ENCODE measurements at places on chromosomes 6 and 20.

DNA sequence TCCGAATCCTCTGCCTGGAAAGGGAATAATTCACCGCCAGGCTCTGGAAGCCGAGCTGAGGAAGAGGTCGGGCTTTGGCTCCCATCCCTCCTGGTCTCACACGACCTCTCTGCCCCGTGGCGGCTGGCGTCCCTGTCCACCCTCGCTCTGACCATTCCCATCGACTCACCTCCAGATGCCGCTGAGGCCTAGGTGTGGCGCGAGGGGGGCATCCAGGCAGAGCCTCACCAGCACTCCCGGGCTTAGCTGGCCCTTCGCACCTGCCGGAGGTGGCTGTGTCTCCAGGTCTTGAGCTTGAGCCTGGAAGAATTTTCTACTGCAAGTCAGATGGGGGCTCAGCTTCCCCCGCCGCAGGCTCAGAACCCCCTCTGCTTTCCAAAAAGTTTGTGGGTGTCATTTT is 28.5 kb upstream of the SMOC2 start:
- no peak for DNase-seq

GRCh38 chr6:48764286-48765044 is 653.5 kb upstream of the PTCHD4 start:
- DNase-seq = no peak

DNA sequence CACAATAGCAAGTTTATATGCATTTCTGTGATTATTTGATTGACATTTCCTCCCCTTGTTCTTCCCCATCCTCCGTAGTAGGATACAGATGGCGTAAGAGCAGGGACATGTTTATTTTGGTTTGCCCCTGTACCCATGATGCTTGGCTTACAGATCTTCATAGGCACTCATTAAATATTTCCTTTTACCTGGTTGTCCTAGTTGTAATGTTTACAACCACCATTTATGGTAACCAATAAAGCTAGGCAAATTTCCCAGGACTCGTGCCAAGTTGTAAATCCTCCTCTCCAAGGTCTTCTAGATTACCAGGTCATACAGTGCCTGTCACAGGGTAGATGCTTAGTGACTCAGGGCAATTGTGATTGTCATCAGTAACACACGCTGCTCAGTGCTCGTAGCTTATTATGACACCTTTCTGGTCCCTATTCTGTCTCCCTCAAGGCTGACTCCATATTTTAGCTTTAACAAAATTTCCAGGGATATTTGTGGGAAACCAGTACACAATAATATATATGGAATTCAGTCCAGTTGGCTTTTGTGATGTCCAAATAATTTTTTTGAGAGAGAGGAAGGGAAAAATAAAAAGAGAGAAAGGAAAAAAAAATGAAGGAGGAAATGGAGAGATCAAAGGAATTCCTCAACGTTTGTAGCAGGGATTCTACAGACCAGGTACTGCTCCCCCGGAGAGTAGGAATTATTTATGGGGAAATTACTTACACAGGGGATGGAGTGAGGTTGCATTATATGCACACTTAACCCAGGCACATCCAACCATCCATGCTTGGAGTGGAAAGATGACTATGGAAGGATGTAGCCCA is 24.6 kb downstream of the CYP24A1 start:
- DNase-seq = no peak

GRCh38 chr6:150767571-150768018 is 97.9 kb upstream of the MTHFD1L start:
- DNase-seq = no peak

DNA sequence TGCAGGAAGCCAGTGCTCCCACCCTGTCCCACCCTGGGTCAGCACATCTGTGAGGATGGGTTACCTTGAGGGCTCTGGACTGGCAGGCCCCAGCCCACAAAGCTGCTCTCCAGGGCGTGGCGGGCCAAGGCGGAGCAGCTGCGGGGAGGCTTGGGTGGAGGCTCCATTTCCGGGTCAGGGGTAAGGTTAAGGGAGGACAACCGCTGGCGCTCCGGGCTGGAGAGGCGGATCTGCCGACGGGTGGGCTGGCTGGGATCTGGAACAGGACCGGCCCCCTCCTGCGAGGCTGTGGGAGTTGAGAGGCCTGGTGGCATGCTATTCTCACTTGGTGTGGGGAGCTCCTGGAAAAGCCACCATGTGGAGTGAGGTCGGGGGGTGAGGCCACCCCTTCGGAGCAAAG is 5.5 kb downstream of the SMPD2 start:
- DNase-seq = no peak

GRCh38 chr6:137729866-137730629 is 137.0 kb upstream of the TNFAIP3 start:
- DNase-seq = no peak

DNA sequence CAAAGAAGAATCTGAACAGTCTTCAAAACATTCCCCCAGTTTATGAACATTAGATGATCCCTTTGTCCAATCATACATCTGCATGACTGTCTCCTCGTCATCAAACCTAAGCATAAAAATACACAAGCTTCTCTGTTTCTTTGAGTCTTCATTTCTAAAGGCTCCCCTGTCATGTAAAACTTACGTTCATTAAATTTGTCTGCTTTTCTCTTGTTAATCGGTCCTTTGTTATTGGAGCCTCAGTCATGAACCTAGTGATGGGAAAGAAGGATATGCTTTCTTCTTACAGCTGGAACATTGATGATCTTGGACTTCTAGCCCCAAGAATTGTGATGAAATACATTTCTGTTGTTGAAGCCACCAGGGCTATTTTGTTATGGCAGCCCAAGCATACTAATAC is 18.0 kb upstream of the RIPOR2 start:
- DNase-seq = no peak

GRCh38 chr20:36144336-36144735 is 10.2 kb upstream of the EPB41L1 start:
- no peak for DNase-seq

DNA sequence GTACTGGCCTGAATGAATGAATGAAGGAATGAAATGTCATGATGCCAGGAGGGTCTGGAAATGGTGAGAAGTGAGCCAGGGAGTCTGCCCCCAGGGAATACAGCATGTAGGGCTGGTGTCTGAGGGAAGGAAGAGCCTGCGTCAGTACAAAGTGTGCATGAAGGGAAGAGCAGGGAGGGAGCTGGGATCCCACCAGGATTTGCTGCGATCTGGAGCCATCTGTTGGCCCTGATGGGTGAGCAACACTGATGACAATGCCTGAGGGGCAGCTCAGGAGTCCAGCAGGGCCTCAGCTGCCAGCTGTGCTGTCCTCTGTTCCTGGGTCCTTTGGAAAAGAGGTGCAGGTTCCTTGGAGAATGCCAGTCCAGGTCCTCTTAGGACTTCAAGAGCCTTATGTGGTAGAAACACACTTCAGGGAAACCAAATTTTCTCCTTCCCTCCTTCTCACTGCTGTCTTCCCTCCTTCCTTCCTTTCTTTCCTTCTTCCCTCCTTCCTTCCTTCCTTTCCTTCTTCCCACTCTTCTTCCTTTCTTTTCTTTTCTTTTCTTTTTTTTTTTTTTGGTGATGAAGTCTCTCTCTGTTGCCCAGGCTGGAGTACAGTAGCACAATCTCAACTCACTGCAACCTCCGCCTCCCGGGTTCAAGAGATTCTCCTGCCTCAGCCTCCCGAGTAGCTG is 11.5 kb downstream of the BPI start:
- DNase-seq = no peak

DNA sequence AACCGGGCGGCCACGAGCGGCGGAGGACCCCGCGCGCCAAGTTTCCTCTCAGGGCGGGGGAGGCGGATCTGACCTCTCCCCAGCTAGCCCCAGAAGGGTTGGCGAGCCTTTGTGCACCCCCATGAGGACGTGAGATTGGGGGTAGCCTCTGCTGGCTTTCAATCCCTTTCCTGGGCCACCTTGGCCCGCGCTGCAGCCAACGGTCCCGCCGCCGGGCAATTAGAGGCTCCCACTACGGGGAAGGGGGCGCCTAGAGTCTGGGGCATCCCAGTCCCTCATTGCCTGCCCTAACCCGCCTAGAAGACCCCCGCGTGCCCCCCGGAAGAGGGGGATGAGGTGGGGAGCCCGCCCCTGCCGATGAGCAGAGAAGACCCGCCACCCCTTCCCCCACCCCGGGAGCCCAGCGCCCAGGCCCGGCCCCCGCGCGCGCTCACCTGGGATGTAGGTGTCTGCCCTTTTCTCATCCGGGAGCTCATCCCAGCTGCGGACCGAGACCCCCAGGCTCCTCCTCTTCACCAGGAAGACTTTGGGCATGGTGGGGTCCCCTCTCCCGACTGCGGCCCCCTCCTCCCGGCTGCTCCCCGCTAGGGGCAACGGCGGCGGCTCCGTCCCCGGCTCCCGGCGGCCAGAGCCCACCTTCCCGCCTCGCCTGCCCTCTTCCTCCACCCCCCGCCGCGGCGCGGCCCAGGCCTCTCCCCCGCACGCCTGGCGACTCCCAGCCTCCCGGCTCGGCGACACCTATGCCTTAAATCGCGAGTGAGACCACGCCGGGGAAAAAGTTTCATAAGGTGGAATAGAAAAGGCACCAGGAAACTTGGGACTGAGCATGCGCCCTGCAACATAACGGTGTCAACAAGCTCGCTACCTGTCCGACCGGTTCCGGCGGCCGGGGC is at the start of gene OVOL2:
TSS of gene OVOL2 (minus strand) at position 816 of the 893 bp plus-strand sequence. CDS start at position 534, 282 bp downstream.
- no peak for DNase-seq

DNA sequence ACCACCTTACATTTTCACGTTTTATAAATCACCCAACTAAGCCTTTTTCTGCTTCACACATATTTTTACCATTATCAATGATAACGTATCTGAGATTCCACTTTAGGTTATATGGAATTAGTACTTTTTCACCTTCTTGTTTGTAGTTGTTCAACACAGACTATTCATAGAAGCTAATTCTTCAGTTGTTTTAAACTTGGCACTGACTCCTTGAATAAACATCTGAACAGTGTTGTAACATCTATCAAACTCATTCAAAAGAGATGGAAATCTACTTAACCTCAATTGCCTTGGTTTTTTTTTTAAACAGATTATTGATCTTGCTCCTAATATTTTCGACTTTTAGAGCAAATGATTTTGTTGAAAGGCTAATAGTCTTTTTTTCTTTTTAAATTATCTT is 34.2 kb downstream of the PTPRA start:
- no peak for DNase-seq

GRCh38 chr20:43904827-43905177 is 9.8 kb upstream of the TOX2 start:
- DNase-seq = no peak

DNA sequence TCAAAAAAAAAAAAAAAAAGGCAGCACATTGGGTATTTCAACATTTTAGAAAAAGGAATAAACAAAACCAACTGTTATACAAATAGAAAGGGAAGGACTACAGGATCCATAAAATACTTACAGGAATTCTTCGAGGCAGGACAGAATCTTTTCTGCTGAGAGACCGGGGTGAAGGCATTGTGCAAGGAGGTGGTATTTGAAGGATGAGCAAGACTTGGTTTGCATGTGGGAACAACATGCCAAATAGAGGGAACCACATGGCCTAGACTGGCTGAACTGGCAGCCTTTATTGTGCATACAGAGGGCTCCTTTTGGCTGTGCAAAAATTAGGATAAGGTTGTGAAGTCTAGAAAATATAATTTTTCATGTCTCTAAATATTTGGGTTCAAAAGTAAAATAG is 62.9 kb downstream of the SCAND1 start:
- DNase-seq = no peak

DNA sequence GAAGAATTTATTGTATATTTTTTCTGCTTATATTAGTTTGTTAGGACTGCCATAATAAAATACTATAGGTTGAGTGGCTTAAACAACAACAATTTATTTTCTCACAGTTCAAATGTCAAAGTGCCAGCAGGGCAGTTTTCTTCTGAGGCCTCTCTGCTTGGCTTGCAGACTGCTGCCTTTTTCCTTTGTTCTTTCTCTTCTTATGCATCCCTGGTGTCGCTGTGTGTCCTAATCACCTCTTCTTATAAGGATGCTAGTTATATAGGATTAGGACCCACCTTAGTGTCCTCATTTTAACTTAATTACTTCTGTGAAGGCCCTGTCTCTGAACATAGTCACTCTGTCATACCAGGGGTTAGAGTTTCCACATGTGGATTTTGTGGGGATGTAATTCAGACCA is 354.4 kb downstream of the NKAIN2 start:
- no peak for DNase-seq

GRCh38 chr20:57308451-57309271 is 20.9 kb upstream of the SPO11 start:
- DNase-seq = no peak

DNA sequence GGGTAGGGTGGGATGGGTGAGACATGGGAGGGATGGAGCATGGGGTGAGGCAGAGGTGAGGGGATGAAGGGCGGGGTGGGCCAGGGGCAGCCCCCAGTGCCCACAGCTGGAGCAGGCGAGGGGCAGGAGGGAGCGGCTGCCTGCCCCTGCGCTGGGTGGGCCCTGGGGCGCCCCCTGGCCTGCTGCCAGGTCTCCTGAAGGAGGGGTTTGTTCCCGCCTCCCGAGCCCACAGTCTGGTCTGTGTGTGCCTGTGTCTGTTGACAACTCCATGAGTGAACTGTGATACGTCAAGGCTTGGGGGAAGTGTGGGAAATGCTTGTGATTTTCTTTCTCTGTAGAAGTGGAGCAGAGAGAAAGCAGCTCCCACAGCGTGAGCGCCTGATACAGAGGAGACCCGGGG is 10.9 kb upstream of the MRGBP start:
- no peak for DNase-seq

DNA sequence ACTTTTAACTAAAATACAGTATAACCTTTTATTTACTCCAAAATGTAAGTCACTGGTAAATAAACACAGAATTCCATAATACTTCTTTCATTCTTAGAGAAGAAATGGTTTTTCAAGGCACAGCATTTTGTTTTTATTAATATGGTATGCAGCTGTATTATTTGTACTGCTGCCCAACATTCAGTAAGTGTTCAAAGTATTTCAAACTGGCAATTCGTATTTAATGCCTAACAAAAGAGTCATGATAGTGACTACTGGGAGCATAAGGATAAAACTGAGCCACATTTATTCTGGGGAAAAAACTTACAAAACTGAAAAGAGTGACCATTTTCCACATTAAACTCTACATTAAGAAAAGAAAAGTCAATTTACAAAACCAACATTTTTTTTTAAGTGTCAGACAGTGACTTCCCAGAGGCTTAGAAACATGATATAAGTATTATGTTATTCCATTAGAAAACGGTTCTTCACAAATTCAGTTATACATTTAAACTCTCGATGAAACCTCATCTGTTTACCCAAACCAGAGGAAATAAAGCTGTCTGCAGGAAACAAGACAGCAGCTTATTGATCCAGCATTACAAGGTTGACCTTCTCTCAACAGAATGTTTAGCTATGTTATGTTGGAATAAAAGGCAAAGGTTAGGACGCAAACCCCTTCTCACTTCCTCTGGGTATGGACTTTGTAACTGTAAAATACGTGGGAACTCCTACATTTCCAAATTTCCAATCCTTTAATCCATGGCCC is 24.3 kb downstream of the EPB41L2 start:
- no peak for DNase-seq

GRCh38 chr6:142878407-142878806 is 66.6 kb downstream of the HIVEP2 start:
- DNase-seq = no peak

- DNase-seq = no peak
Measured at GRCh38 chr6:1695546-1696462, 86.1 kb downstream of the FOXC1 start.
